Mesenchymal stem cell (in vitro differentiated cells and primary cell): ENCODE measurements at places on chromosomes 1 and 21.
A peak's percentile ranks its signal among the peaks of the same experiment; 100 is the strongest.

- peaks cover 25% of the 10 kb centered on the region for H3K36me3 ChIP-seq
- peak overlapping the region; percentile 99 for H3K4me3 ChIP-seq
- H3K27me3 ChIP-seq, result no peaks in the 10 kb centered on the region
- no peak overlapping the region for H3K27ac ChIP-seq
- peak; percentile 19 for DNase-seq
These were observed 784 bp downstream of the RPL11 start for GRCh38 chr1:23692308-23692871.

GRCh38 chr1:115771847-115772457 lies 3.4 kb upstream of the CASQ2 start:
- H3K27me3 ChIP-seq, result no peaks in the 10 kb centered on the region
- peak; percentile 88 for DNase-seq
- no peak overlapping the region for H3K27ac ChIP-seq
- no peak overlapping the region for H3K4me3 ChIP-seq

GRCh38 chr1:15918962-15919715 lies 56.8 kb downstream of the ZBTB17 start:
- no peak overlapping the region for H3K4me3 ChIP-seq
- H3K36me3 ChIP-seq, result peaks cover 16% of the 10 kb centered on the region
- no peaks in the 10 kb centered on the region for H3K27me3 ChIP-seq
- peak; percentile 36 for DNase-seq
- H3K27ac ChIP-seq, result peak overlapping the region; percentile 49

DNA sequence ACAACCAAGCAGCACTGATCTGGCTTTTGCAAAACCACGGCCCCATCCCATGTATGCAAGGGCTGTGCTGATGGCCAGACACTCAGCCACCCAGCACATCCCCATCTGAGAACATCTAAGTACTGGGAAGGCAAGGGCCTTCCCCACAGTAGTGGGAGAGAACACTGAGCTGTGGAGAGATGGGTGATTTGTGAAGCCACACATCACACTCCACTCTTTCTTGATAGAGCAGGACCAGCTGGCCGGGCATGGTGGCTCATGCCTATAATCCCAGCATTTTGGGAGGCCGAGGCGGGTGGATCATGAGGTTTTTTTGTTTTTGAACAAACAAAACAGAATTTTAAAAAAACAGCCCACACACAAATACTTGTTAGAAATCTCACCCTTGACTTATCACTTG lies 28.2 kb upstream of the RXRG start:
- peaks cover 16% of the 10 kb centered on the region for H3K27me3 ChIP-seq
- no peaks in the 10 kb centered on the region for H3K36me3 ChIP-seq
- no peaks in the 10 kb centered on the region for H3K4me1 ChIP-seq
- H3K4me3 ChIP-seq, result no peak overlapping the region

DNA sequence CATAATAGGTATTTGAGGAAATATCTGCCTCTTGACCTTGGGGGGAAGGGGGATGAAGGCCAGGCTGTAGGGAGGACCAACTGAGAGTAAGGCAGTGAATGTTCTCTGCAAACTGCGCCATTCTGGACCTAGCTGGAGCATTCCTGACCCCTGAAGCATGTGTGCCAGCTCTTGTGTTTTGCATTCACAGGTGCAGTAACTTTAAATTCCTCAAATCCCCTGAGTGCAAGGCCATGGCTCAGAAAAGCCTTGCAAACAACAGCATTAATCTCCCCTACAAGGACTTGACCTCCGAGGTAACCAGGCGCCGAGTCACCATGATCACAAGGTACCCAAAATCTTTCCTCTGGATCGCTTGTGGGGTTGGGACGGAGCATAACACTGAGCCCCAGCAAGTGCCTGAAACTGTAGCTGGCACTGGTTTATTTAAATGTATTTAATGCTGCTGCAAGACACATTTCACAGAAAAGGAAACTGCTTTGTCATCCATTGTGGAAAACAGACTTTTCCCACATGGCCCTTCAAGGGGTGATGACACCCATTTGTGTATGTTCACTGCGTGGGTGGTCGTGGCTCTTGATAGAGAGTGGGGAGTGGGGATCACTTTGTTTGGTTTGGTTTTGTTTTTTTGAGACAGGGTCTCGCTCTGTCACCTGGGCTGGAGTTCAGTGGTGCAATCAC lies 1.7 kb downstream of the MYOCOS start:
- H3K4me1 ChIP-seq, result no peaks in the 10 kb centered on the region
- no peak for DNase-seq
- H3K27ac ChIP-seq, result no peak overlapping the region

- no peak overlapping the region for H3K27ac ChIP-seq
- DNase-seq, result no peak
- H3K4me3 ChIP-seq, result no peak overlapping the region
- no peaks in the 10 kb centered on the region for H3K4me1 ChIP-seq
These were observed 935.2 kb downstream of the PLA2G4A start for GRCh38 chr1:187763976-187764375.

DNA sequence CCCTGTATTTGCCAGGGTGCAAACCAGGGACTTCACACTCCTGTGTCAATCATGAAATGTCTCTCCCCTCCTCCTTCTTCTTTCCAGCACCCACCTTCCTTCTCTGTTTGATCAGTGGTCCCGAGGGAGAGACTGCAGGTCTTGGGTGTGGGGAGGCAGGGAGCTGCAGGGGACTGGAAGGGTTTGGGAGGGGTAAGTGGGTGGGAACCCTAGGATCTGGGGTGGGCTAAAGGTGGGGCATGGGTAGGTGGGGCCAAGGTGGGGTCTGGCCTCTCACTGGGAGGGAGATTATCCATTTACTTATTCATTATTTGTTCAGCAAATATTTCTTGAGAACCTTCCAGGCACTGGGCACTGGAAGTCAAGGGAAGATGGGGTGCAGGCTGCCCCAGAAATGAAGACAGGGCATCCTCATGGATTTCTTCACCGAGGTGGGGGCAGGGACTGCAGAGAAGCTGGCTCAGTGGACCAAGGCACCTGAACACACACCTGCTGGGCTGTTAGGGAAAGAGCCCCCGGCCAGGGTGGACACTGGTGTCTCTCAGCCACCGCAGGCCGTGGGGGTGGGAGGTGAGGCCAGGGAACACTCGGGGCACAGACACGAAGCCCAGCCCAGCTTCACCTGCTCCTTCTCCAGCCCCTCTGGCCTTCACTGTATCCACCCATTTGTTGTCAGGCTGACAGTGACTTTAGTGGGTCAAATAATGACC lies 193.9 kb upstream of the C1orf174 start:
- no peak for DNase-seq
- no peak overlapping the region for H3K27ac ChIP-seq
- no peaks in the 10 kb centered on the region for H3K27me3 ChIP-seq
- H3K4me3 ChIP-seq, result no peak overlapping the region
- H3K4me1 ChIP-seq, result no peaks in the 10 kb centered on the region

GRCh38 chr1:112620377-112620695 lies 704 bp downstream of the CAPZA1 start:
- H3K27ac ChIP-seq, result peak overlapping the region; percentile 74
- no peaks in the 10 kb centered on the region for H3K27me3 ChIP-seq
- H3K36me3 ChIP-seq, result peaks cover 14% of the 10 kb centered on the region
- DNase-seq, result no peak

DNA sequence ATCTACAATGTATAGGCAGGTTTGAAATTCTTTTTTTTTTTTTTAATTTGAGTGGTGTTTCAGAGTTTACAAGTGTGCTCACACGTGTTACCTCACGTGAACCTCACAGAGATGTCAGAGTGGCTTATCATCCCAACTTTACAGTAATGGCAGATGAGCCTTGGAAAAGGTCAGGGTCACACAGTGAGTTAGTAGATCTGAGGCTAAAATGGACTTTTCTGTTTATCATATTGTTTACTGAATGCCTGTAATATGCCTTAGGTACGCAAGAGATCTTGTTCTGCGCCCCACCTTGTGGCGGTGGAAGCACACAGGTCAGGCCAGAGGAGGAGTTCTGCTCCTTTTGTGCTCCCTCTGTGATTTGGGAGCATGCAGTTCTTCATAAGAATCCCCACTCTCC lies 80.0 kb downstream of the DYRK1A start:
- no peaks in the 10 kb centered on the region for H3K36me3 ChIP-seq
- no peak for DNase-seq
- H3K4me1 ChIP-seq, result peaks cover 6% of the 10 kb centered on the region
- no peak overlapping the region for H3K4me3 ChIP-seq

GRCh38 chr1:169461390-169462000 lies 24.2 kb downstream of the SLC19A2 start:
- no peaks in the 10 kb centered on the region for H3K27me3 ChIP-seq
- no peak for DNase-seq
- no peaks in the 10 kb centered on the region for H3K36me3 ChIP-seq
- no peak overlapping the region for H3K27ac ChIP-seq

DNA sequence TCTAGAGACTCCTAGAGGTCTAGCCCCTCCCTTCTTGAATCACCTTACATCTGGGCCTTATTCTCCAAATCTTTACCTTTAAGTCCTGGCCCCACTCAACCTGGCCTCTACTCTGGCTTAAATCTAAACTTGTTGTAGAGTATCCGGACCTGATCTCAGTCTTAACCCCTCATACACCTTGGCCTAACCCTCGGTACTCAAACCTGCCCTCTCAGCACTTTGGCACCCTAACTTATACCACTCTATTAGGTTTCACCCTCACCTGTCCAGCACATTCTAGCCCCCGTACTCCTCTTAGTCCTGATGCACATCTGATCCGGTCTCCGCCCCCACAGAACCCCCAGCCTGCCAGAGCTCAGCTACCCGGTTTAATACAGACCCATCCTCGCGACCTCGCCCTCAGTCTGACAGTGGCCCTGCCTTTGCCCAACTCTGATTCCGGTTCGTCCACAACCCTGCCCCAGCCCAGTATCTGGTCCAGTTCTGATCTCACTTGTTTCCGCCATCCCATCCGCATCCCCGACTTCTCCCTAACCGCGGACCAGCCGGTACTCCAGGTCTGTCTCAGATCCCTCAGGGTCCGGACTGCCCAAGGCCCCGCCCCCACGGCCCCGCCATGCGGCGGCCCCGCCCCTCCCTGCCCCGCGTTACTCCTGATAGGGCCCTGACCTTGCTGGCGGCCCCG lies 1.5 kb downstream of the TRIM62 start:
- peaks cover 36% of the 10 kb centered on the region for H3K4me1 ChIP-seq
- peak; percentile 88 for DNase-seq
- peak overlapping the region; percentile 68 for H3K4me3 ChIP-seq

DNA sequence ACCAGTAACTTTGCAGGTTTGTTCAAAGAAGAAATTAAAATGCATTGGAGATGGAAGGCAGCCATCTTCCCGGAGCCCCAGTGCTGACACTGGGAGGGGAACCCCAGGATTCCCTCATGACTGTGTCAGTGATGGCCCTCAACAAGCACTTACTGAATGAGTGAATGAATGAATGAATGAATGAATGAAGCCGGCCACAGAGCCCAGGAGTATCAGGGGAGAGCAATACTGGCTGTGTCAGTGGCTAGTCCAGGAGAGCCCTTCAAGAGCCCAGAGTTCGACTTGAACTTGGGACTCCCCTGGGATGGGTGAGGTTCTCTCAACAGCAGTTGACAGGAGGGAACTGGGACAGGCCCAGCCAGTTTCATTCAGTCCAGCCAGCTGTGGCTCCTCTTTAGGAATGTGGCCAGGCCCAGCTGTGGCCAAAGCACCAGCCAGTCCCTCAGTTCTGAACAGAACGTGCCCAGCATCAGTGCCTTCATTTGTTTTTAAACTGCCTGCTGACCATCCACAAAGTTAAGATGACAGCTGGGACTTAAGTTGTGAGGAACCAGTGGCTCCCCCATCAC lies 9.2 kb upstream of the ERG start:
- H3K4me3 ChIP-seq, result no peak overlapping the region
- no peak for DNase-seq
- no peak overlapping the region for H3K27ac ChIP-seq
- peaks cover 4% of the 10 kb centered on the region for H3K4me1 ChIP-seq
- H3K27me3 ChIP-seq, result peaks cover 4% of the 10 kb centered on the region

DNA sequence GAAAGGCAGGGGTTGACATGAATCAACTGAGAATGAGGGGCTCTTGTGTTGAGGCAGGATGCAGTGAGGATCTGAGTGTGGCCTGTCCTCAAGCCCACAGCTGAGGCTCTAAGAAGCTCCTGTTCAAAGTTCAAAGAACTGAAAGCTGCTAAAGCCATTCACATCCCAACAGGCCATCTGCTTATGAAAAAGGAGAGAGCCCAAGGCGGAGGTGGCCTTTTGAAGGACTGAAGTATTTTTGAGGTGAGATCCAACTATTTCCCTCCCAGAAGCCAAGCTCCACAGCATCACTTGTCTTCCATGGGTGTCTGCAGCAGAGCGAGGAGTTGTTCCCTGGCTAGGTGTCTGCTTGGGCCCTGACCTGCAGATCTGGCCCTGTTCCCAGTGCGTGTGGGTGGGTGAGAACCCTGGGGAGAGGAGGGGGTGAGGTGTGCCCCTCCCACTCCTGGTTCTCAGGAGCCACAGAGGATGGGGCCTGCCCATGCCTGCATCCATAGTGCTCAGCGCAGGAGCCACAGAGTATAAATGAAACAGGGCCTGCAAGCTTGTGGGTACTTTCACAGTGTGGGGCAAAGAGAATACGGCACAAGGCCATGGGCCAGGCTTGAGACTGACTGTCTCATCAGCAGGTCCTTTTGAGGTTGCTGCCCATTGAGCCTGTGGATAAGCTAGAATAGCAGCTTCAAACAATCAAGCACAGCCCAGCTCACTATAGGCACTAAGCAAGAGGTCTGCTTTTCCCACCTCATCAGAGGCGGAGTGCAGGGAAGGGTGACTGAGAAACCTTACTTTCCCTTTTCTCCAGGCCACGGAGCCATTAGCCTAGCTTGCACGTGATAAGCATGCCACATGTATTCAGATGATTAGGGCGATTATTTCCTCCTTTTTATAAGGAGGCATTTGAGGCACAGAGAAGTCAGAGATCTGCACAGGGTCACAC lies 15.7 kb downstream of the REG4 start:
- no peak for DNase-seq
- no peaks in the 10 kb centered on the region for H3K36me3 ChIP-seq
- H3K27ac ChIP-seq, result no peak overlapping the region
- H3K4me3 ChIP-seq, result no peak overlapping the region
- H3K27me3 ChIP-seq, result no peaks in the 10 kb centered on the region
- H3K4me1 ChIP-seq, result no peaks in the 10 kb centered on the region

GRCh38 chr1:110463725-110464124 lies 12.8 kb downstream of the PROK1 start:
- H3K36me3 ChIP-seq, result no peaks in the 10 kb centered on the region
- H3K4me3 ChIP-seq, result no peak overlapping the region
- H3K27ac ChIP-seq, result no peak overlapping the region
- peak; percentile 52 for DNase-seq
- H3K27me3 ChIP-seq, result peaks cover 32% of the 10 kb centered on the region
- H3K4me1 ChIP-seq, result no peaks in the 10 kb centered on the region

GRCh38 chr1:93652323-93652949 lies 29.2 kb downstream of the BCAR3 start:
- DNase-seq, result no peak
- H3K27me3 ChIP-seq, result no peaks in the 10 kb centered on the region
- H3K4me3 ChIP-seq, result no peak overlapping the region
- H3K27ac ChIP-seq, result no peak overlapping the region

- no peaks in the 10 kb centered on the region for H3K4me1 ChIP-seq
- no peaks in the 10 kb centered on the region for H3K36me3 ChIP-seq
- H3K4me3 ChIP-seq, result no peak overlapping the region
- no peaks in the 10 kb centered on the region for H3K27me3 ChIP-seq
These were observed 187.8 kb downstream of the SLC44A5 start for GRCh38 chr1:75423136-75423535.
